ENCODE measurements at places on chromosomes 2 and 18.

DNA sequence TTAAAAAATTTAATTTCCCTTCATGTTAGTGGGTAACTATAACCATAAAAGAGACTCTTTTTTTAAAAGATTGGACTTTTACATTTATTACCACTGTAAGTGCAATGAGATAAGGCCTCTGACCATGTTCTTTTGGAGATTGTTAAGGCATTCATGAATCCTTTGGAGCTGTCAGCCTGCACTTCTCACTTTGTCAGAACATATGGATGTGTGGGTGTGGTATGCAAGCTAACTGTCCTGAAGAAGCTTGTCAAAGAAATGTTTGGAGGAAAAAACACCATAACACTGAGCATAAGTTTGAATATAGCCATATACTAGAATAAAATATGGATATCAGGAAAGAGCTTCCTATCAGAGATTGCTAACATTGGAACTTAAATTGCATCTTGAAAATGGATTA is 754.1 kb downstream of the DPP10 start:
- DNase-seq, result no peak

DNA sequence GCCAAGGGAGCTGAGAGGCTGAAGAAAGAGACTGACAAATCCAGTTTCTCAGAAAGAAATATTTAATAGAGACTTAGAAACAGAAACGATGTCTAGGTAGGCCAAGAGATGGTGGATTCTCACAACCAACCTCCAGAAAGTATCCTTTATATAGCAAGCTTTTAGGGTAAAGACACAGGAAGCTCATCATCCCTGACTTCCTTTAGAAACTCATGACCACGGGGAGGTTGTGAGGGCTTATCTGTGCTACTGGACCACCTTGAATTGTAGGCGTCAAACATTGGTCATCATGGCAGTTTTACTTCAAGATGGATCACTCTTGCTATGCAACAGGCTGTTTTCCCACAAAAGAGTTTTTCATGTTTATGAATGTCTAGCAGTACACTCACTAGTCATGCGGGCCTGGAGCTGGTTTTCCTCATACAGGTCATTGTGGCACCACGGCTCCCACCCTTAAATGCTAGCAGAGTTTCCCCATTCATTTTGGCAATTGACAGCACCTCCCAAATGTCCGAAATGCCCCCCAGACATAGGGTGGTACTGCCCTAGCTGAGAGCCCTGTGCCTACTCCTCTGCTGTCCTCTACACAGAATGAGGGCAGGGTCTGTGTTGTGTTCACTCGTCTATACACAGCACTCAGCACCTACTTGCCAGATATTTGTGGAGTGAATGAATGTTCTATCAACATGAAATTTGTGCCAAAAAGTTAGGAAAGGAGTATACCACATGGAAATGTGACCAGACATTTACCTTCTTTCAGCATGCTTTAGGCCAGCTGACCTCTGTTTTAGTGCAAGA is 89.0 kb downstream of the TMEM247 start:
- DNase-seq, result no peak

DNA sequence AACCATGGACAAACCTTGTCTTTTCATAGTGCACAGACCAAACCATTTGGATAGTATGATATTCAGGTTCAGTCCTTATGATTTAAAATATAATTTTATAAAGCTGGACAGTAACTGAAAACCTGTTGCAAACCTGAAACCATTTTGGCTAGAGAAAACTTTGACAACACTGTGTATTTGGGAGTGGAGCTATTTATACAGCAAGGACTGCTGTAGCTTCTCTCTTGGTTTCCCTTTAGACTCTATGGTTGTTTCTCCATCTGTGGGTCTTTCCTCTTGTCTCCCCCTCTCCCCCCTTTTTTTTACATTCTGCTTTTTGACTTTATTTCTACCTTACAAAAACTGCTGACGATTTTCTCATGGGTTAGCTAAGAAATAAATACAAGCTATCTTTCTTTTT is 581.7 kb downstream of the SLC4A3 start:
- DNase-seq, result no peak

- no peak for DNase-seq
These were observed 118.8 kb downstream of the CTIF start for GRCh38 chr18:48657447-48658120.

- DNase-seq, result no peak
These were observed 203.6 kb upstream of the KYNU start for GRCh38 chr2:142673836-142674235.

- DNase-seq, result no peak
These were observed 14.8 kb downstream of the SCN9A start for GRCh38 chr2:166360906-166361305.

DNA sequence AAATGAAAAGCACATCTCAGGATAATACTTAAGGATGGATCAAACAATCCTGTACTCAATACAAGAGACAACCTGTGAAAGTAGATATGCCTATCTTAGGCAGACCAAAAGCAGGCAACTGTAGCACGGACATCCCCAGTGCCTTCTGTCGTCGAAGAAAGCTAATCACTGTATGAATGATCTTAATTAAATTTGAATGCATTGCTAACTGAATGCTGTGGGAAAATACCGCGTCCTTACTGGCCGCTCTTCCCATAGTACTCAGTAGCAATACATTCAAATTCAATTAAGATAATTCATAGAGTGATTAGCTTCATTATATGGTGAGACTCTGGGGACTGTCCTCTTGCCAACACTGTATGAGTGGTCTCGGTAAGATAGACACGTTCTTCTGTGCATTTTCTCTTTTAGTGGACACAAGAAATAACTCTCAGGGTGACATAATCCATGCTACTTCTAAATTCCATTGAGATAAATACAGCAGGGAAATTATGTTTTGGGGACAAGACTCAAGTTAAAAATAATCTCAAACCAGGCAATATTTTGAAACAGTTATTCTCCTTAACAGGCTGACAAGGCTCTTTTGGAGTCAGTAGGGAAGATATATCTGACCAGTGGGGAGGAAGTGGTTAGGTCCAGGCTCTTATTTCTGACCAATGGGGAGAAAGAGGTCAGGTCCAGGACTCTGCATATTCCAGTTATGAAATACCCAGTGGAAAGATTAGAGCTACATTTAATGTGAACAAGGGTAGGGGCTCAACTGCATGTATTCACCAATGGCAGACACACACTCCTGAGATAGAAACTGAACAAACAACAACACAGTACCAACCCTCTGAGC is 97.3 kb downstream of the DOCK10 start:
- no peak for DNase-seq

DNA sequence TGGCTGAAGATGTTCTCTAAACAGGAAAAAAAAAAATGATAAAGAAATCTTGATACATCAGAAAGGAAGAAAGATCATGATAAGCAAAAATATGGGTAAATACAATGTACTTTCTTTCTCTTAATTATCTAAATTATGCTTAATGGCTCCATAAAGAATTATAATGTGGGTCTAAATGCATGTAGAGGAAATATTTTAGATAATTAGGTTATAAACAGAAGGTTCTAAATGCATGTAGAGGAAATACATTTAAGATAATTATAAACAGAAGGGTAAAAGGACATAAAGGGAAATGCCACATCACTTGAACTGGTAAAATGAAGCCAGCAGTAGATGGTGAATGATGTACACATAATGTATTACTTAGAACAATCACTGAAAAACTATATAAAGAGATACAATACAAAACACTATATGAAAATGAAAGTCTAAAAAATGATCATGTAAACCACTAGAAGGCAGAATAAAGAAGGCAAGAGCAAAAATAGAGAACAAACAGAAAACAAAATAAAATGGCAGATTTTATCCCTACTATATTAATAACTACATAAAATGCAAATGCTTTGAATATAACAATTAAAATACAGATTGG is 308.4 kb upstream of the CDH2 start:
- no peak for DNase-seq

DNA sequence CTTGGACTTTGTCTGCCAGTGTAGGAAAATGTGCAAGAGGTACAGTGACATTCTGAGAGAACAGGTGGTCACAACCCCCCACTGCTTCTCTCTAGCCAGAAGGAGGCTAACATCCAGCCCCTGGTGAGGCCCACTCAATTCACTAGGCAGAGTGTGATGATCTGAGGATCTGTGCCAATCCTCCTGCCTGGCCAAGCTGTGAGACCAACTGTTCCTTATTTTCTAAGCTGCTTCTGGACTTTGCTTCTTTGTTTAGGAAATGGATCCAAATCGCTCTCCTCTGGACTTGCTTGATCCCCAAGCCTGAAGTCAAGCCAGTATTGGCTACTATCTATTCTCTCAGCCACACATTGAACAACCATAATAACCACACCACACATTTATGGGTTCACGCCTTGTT is 202.8 kb downstream of the PIK3C3 start:
- no peak for DNase-seq

DNA sequence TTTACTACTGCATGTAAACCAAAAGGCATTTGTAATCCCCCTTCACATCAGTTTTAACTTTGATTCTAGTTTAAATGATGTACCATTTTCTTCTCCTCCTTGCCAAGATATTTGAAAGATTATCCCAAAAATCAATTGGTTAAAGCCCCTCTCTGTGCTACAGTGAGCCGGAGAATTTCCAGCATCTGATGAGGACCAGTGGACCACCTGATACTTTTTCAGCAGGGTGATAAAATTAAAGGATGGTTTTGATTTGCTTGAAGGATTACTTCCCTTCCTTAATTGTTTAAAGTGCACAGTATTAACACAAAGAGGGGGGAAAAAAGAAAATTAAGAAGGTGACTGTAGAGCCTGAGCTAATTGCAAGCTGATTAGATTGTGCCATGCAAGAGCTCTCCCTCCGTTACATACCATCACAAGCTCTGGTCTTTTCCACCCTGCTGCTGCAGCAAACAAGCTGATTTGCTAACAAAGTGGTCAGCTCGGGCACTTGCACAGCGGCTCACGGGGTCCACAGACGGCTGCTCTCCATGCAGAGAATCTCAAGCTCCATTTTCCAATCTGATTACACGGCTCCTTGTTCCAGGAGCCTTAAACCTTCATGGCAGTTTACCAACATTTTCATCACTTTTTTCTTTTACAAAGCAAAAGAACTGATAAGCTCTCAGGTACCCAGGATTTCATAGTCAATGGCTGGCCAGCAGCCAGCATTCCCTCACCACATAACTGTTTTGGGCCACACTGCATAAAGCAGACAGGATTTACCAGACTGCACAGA is 22.1 kb downstream of the FIGN start:
- no peak for DNase-seq

All from keratinocyte (primary cell).